Fibroblast of skin of right biceps (primary cell): ENCODE measurements at places on chromosomes 4 and X.

DNA sequence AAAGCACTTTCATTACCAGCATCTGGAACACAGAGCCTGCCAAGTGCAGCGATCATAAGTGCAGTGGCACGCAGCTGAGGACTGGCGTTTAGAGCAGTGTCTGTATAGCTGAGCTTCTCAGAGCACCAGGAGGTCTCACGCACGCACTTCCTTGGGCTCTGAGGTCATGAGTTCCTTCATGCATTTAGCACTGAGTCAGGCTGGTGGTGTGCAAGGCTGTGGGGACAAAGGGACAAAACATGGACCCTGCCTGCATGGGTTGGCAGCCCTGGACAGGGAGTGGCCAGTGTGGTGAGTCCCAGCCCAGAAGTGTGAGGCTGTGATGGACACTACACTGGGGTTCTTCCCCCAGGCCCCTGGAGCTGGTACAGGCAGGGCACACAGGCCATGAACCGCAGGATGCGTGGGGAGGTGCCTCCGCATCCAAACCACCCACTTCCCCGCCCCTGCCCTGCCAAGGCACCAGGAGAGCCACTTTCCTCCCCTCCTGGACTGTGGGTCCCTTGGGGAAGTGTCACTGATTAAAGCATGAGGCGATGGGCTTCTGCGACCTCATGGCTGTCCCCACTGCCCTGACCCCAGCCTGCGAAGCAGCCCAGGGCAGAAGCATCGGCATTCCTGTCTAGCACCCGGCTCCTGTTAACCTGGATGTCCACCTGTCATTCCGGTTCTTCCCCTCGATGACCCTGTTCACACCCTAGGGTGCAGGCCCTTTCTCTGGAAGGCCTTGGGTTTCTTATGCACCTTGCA, 37.2 kb upstream of the GPR78 start:
- DNase-seq, result peak; percentile 11

DNA sequence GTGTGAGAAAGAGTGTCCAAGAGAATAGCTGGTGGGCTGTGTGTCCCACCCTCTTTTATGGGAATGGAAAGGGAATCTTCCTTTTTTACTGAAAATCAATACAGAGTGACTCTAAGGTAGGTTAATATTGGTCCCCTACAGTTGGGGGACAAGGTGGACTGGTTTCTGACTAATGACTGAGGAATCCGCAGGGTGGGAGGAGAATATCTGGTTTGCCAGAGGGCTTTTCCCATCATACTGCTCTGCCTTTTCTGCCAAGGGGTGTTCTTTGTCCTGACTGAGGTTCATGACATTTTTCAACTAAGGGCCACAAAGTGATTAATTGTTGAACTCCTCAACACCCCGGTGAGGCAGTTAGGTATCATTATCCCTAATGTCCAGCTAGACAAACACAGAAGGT, 261.6 kb downstream of the SPATA18 start:
- no peak for DNase-seq

DNA sequence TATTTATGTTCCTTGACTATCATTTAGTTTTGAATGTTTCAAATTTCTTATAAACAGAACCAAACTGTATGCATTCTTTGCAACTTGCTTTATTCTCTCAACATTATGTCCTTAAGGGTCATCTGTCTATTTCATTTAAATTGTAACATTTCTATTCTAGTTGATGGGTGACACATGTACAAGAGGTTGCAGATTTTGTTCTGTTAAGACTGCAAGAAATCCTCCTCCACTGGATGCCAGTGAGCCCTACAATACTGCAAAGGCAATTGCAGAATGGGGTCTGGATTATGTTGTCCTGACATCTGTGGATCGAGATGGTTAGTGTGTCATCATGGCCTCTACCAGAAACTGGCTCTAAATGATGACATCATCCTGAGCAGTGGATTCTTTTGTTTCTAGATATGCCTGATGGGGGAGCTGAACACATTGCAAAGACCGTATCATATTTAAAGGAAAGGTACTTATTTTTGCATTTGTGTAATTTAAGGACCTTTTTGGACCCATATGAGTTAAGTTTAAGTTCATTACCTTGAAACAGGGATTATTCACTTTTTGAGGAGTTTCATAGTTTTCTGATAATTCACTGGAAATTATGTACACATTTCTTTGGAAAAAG, 6.1 kb downstream of the LIAS start:
- peak; percentile 85 for DNase-seq

DNA sequence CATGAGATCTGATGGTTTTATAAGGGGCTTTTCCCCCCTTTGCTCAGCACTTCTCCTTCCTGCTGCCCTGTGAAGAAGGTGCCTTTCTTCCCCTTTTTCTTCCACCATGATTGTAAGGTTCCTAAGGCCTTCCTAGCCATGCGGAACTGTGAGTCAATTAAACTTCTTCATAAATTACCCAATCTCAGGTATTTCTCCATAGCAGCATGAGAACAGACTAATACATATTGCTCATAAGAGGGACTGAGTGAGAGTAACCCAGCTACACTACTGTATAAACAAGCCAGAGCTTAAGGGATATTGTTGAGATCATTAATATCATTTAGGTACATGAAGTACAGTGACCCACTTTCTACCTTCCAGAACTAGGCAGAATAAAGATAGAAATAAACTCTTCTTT, 102.9 kb downstream of the TEX13A start:
- no peak for DNase-seq

DNA sequence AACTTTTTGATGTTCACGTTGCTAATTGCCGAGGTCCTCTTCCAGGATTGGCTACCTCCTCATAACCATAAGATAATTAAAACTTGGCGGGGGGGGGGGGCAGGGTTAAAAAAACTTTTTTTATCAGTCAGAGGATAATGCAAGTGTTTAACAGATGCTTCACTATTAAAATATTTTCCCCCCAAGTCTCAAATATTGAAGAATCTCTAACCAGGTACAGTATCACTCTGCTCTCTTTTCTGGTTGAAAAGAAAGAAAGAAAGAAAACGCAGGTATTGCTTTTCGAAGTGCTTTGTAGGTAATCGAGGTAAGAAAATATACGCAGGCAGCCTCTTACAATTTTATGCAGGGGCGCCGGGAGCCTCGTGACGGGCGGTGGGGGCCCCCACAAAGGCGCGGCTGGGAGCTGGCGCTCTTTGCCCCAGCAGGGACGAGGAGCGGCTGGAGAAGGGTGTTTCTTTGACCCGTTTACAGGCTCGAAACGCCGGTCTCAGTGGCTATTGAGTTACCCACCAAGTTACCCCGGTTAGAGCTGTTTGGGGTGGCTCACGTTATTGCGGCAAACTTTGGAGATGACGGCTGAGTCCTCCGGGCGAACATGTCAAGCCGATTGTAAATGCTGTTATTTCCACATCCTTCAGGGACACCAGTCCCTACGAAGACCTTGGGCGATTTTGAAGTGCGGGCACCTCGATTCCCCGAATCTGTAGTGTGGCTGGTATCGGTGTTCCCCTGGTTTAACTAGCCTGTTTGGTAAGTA, 477 bp upstream of the HAND2 start:
- no peak for DNase-seq

GRCh38 chrX:136528645-136529315, 3.2 kb upstream of the VGLL1 start:
- no peak for DNase-seq

- DNase-seq, result no peak
These were observed 99.8 kb downstream of the LARP7 start for GRCh38 chr4:112736718-112737135.

DNA sequence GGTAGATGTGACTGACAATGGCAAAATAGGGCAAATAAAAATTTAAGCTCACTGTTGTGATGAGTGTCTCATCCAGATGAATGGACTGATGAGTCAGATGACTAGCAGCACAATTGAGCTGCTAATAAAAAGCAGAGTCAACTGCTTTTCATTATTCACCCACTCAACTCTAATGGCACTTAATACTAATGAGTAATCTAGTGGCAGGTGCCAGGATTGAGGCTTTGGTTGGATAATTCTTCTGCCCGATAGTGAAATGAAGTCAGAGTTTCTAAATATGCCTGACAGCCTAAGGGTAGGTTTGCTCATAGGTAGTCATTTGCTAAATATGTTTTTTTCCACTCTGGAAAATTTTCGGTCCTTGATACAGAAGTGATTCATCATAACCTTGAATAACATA, 10.4 kb downstream of the OGT start:
- peak; percentile 85 for DNase-seq

DNA sequence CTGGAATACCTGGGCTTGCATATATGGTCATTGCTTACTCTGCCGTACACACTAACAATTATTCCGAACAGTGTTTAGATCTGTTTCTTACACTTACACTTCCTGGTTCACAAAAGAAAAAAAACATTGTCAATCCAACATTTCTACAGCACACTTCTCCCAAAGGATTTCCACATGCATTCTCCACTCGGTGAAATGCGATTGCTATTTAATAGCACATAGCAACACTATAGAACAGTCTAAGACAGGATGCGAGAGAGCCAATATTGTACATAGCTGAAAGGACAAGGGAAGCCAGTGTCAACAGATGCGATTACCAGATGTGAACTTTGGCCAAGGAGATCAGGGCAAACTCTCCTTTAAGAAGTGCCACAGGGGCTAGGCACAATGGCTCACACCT, 220.7 kb upstream of the GPC4 start:
- DNase-seq, result no peak

DNA sequence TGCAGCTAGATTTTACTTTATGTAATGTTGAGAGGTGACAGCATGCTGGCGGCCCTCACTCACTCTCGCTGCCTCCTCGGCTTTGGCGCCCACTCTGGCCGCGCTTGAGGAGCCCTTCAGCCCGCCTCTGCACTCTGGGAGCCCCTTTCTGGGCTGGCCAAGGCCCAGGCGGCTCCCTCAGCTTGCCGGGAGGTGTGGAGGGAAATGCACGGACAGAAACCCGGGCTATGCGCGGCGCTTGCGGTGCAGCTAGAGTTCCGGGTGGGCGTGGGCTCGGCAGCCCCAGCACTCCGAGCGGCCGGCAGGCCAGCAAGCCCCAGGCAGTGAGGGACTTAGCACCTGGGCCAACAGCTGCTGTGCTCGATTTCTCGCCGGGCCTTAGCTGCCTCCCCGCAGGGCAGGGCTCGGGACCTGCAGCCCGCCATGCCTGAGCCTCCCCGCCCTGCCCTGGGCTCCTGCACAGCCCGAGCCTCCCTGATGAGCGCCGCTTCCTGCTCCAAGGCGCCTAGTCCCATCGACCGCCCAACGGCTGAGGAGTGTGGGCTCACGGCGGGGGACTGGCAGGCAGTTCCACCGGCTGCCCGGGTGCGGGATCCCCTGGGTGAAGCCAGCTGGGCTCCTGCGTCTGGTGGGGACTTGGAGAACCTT, 128.7 kb downstream of the GASK1B start:
- no peak for DNase-seq

- no peak for DNase-seq
These were observed 16.0 kb upstream of the PRRG1 start for GRCh38 chrX:37332987-37333658.

DNA sequence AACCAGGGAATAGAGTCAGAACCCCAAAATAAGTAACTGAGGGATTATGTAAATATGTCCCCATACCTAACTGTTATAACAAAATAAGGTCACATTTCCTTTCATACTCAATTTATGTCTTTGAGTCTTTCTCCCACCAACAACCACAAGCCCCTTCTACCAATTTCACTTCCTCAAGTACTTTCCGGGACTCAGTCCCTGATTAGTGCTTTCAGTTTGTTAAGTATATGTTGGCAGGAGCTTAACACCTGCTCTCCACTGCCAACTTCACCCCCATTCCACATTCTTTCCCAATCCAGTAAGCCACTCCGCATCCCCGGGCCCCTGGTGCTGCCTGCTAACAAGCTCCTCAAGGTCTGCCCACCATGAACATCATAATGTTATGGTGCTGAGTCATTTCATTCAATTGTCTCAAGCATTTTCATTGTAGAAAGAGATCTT, 71.3 kb upstream of the SPRY1 start:
- peak; percentile 8 for DNase-seq

GRCh38 chr4:121326597-121326996, 54.2 kb downstream of the QRFPR start:
- no peak for DNase-seq

DNA sequence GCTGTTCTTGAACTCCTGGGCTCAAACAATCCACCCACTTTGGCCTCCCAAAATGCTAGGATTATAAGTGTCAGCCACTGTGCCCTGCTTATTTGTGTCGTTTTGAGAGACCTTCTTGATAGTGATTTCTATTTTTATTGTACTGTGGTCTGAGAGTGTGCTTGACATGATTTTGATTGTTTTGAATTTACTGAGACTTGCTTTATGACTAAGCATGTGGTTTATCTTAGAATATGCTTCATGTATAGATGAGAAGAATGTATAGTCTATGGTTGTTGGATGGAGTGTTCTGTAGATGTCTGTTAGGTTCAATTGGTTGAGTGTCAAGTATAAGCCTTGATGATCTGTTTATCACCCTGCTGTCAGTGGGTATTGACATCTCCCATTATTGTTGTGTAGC, 789.3 kb downstream of the IL1RAPL1 start:
- DNase-seq, result no peak

GRCh38 chr4:114535725-114536124, 62.9 kb upstream of the UGT8 start:
- DNase-seq, result no peak

DNA sequence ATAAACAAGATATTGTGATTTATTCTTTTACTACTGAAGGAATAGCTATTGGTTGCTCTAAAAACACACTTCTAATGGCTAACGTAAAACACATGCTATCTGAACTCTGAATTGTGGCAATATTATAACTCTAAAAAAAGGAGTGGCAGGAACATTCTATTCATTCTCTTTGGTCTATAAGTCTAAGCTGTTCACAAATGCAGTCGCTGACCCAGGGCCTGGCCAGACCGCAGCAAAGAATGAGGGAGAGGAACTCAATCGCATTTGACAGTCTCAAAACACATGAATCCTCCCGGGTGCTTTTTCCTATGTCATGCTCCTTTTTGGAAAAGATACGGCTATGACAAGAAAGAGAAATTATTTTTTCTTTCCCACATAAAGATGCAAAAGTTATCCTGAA, 651.6 kb upstream of the PITX2 start:
- DNase-seq, result peak; percentile 46

- no peak for DNase-seq
These were observed 157.1 kb upstream of the FTHL17 start for GRCh38 chrX:31228909-31229308.
